Stimulated activated CD4-positive, alpha-beta T cell treated with anti-CD3 and anti-CD28 coated beads, Interleukin-2, amount 100 ng/mL, for 24 hours (primary cell): ENCODE measurements at places on chromosomes 7 and 10.

DNA sequence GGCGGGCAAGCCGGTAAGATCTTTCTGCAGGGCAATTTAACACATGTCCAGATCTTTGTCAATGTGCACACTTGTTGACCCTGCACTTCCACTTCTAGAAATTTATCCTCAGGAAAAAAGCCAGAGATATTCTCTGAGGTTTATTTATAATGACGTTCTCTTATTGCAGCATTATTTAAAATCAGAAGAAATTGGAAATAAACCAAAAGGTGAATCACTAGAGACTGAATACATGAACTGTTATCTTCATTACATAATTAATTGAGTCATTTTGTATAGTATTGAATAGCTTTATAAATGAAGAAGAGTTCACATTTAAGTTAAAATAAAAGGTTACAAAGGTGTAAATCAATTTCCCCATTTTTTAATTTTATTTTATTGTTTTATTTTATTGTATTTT, 16.3 kb upstream of the SAR1A start:
- no peak for DNase-seq

DNA sequence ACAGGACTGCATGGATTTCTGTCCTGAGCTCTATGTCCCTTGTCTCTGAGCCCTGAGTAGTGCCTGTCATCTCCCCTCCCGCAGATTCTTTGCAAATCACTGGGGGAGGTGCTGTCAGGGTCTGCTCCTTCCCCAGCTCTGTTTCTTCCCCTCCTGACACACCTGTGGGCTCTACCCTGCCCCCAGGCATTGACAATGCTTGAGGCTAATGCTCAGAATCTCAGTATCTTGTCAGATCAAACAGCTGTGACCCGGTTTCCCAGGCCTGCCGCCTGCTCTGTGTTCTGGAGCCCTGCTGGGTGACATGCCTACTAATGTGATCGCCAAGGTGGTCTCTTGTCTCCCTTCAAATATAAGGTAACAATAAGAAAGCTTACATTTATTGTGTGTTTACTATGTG, 209.0 kb downstream of the POU6F2 start:
- no peak for DNase-seq

GRCh38 chr7:29281782-29282541, 87.4 kb downstream of the CHN2 start:
- DNase-seq: no peak

GRCh38 chr7:19119870-19120486, 2.5 kb upstream of the TWIST1 start:
- no peak for DNase-seq

DNA sequence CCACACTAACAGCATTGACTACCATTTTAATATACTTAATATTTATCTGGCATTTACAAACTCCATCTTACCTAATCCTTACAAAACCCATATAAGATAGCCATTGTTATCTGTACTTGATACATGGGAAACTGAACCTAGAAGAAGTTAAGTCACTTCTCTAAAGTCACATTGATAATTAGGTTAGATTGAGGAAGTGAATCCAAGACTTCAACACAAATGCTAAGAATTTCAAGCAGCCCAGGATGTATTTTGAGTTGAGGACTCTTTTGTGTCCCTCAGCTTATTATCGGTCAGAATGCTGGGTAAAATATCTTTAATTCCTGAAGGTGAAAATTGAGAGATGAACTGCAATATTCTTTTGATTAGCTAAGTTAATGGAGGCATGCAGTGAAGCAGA, 465.5 kb downstream of the PHTF2 start:
- no peak for DNase-seq

- no peak for DNase-seq
Measured at GRCh38 chr7:70728872-70729552, 402.9 kb upstream of the GALNT17 start.

GRCh38 chr10:110461530-110461929, 36.2 kb upstream of the DUSP5 start:
- no peak for DNase-seq

DNA sequence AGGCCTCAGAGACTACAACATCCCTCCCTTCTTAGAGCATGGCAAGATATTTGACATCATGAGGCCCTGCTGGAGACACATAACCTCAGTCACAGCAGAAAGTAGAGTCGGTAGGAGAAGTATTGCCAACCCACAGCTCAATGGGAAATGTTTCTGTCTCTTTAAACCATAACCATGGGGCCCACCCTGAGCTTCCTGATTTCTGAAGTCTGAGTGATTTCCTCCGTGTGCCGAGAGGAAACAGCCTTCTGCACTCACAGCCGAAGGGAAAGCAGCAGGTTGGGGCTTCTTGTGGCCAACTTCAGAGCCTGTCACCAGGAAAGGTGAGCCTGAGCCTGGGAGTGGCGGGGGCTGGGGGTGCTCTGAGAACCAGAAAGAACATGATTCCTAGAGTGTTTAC, at the start of gene GIMAP1:
Gene GIMAP1 (plus strand): TSS at position 246 of the 400 bp plus-strand sequence. CDS start 2,435 bp downstream, outside the sequence.
- peak; percentile 60 for DNase-seq

- no peak for DNase-seq
Measured at GRCh38 chr10:26556748-26557640, 118.9 kb downstream of the APBB1IP start.

GRCh38 chr7:129848436-129848835, 104.3 kb downstream of the UBE2H start:
- DNase-seq: no peak

DNA sequence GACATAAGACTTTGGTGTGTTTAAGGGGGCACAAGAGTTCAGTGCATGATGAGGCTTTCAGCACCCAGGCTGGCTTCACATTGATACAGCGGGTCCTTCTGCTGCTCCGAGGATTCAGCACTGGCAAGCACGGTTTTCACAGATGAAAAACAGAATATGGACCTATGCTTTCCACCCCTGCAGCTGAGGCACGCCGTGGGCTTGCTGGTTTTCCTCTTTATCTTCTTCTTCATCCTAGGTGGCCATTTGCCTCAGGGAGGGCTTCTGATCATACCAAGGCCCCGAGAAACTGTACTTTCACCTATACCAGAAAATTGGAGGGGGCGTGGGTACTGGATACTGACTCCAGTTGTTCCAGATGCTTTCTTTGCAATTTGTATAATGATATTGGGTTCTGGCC, 277.1 kb upstream of the ZNF32 start:
- DNase-seq: no peak

- no peak for DNase-seq
Measured at GRCh38 chr10:132882069-132882951, 60.1 kb downstream of the CFAP46 start.

DNA sequence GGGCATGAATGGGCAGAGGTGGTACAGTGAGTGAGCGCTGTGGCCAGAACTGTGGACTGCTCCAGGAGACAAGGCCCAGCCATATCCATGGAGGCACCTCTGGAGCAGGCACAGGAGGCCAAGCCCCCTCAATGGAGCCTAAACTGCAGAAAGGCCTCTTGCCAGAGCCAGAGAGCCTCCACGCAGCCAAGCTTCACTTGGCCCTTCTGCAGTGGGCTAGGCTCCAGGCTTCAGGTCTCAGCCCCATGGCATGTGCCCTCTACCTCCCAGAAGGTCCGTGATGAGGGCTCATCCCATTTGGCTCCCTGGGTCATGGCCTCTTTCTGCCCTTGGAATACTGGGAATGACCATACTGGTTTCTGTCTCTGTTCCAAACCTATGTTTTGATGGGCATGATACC, 8.9 kb downstream of the PDE1C start:
- no peak for DNase-seq

DNA sequence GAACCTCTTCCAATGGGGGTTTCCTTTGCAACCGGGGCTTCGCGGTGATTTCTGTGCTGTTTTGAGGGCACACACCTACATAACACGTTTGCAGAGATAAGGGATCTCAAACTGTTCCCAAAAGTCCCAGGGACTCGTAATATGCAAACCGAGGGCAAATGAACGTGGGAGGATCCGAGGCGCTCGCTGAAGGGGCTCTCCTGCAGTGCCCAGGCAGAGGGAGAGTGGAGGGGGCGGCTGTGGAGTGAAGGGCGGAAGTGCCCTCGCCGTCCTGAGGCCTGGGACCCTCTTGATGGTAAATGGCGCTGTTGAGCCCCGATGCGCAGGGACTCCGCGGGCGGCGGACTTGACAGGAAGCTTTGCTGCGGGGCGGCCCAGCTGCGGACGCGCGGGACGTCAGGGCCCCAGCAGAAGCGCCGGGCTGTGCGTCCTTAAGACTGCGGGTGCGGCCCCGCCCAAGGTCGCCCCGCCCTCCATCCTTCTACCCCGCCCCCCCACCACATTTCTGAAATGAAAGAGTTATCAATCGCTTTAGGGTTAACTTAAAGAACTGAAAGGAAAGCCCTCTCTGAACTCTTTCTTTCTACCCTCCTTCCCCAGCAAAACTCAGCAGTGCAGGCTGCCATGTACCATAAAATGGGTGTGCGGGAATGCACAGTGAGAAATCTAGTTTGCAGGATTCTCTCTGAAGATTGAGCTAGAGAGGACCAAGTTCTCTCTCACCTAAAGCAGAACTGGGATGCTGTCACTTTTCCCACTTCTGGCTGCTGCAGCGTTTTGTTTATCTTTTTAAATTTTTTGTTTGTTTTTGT, 151.8 kb upstream of the YAE1 start:
- peak; percentile 32 for DNase-seq

- no peak for DNase-seq
Measured at GRCh38 chr10:91294134-91294906, 73.9 kb downstream of the PCGF5 start.

DNA sequence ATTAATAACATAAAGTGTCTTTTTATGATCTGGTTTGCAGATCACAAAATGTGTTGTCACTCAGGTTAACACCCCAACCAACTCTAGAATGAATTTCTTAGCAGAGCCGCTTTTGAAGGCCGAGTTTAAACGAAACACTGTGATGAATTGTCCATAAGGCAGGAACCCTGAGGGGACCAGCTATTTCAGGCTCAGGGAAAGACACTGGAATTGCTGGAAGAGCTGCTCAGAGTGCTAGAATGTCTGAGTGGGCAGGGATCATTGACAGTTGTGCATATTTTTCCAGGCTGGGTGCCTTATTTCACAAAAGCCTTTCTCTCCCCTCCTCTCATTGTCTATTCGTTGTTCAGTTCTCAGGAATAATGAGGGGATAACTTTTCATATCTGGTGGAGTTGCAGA, 68.7 kb upstream of the PRKG1 start:
- DNase-seq: no peak

DNA sequence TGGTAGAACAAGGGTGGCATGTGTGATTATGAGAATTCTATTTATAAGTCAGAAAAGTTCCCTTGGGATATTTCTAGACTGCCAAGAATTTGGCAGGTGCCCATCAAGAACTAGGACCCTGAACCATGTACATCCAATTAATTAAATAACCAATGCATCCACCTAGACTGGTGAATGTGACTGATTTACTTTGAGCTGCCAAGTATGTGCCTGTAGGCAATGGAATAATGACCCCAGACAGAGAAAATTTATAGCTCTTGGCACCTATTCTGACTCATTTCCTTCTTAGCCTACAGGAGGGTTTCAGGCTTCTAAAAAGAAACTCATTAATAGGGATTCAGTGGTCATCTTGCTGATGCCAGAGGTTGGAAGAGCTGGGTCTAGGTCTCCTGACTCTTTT, 54.9 kb downstream of the KCNH2 start:
- no peak for DNase-seq

DNA sequence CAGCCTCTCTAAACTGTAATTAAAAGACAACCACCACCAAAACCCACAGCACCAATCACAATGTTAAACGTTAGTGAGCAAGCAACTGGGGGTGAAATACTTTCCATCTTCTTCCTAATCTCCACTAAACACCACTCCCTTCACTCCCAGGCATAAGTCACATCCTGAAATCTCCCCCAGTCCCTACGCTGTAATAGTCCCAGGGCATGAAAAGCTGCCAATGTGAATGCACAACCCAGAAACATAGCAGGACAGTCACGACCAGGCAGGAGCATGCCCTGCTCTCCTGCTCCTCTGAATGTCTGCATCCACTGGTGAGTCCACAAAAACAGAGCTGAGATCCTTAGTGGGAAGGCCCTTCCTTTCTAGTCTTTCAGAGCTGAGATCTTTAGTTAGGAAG, 288.9 kb downstream of the PARD3 start:
- DNase-seq: no peak

GRCh38 chr10:61076572-61077114, 132.7 kb upstream of the RHOBTB1 start:
- DNase-seq: no peak
